ENCODE measurements at places on chromosomes 5 and 9.

DNA sequence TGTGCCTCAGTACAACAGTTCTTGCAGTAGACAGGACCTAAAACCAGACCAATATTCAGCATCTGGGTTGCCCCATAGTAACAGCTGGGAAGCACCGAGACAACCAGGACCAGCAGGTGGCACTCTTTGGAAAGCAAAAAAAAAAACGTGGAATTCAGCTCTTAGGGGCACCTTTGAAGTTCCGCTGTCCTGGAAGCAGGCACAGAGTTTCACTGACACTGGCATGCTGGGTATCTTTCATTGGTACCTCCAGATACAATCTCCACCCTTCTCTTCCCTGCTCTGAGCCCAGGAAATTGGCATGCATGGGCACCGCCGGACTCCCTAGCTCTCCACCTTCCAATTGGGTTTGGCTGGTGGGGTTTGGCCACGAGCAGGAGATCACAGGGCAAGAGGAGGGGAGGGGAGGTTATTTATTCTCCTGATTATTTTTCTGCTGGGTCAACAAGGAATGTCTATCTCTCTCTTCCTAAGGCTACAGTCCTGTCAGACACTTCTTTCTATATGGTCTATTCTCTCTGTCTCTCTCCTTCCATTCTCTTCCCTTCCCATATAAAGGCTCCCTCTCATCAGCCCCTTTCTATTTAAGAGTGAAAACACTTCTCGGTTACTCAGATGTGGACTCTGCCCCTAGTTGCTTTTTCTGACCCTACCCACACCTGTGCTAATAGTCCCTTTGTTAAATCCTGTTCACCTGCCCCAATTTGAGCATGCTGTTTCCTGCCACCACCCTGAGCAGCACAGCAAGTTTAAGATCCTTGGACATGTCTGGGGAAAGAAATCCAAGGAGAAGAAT, 1.9 kb upstream of the IDNK start:
- peak; percentile 57 for DNase-seq

DNA sequence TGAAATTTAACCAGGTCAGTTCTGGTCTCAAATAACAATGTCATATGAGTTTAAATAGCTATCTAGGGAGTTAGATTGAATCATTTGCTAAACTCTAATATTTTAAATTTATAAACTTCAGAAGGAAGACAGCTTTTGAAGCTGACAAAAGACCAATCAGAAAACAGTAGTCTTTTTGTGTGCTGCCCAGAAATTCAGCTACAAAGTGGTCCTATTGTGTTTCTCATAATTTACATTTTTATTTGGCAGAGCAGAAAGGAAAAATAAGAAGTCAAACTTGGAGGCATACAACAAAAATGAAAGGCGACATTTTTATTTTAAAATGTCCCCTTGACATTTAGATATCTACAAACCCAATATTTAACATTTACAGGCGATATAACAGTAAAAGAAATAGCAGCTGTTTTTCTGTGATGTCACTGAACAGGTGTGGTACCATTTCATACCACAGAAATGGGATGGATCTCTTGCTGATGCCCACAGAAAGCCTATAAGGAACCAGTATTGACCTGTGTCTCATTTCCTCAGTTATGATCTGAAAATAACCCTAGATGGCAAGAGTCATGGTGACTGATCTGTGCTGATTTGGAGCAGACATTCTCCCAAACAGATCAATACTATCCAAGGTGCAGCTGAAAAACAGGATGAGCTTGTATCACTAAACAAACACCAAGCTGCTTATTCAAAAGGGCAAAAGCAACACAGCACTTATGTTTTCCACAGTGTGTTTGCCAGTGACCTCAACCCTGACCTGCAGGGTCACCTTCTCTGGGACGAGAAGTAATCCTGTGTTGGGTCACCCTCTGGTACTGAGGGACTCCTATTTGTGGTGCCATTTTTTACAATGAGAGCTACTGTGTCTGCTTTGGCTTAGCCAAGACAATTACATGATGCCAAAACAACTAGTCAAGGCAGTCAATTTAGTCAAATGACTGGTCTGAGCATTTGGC, 3.6 kb upstream of the FST start:
- no peak for DNase-seq

GRCh38 chr9:127450243-127450760, 904 bp downstream of the RPL12 start:
- DNase-seq = peak; percentile 5

GRCh38 chr5:79349881-79350280, 114.0 kb downstream of the JMY start:
- no peak for DNase-seq

DNA sequence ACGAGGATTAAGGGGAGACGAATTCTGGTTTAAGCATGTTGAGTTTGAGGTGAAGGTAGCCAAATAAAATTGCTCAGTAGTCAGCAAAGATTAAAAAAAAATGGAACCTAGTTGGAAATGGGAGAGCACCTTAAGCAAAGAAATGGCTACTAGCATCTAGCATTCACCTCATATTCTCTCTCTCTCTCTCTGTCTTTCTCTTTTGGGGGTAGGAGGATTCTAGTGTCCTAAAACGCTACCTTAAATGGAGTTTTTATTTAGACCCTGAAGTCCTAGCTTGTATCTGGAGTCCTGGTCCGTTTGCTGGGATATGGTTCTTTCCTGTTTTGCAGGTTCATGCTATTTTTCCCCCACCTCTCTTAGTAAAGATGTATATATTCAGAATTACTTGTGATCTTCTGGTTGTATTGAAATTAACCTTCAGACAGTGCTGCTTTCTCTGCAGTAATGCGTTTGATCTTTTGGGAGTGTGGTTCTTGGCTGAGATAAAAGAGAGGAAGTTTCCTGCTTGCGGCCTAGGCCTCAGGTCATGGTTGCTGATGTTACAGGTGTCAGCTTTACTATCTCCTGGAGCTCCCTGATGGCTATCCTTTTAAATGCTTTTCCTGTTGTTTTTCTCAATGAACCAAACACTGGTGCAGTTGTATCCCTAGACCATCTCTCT, 8.0 kb downstream of the TGFBR1 start:
- DNase-seq = no peak

GRCh38 chr5:174590820-174591219, 133.6 kb upstream of the MSX2 start:
- no peak for DNase-seq

GRCh38 chr5:55066277-55066676, 36.2 kb upstream of the GZMA start:
- DNase-seq = no peak

GRCh38 chr5:140189977-140190871, 15.2 kb downstream of the CYSTM1 start:
- DNase-seq = peak; percentile 72

GRCh38 chr5:135986401-135986800, 31.6 kb upstream of the LECT2 start:
- DNase-seq = no peak

- no peak for DNase-seq
These were observed 148.9 kb downstream of the ARHGAP26 start for GRCh38 chr5:142918959-142919635.

- DNase-seq = no peak
These were observed 26.8 kb upstream of the NAA35 start for GRCh38 chr9:85914108-85914507.

- DNase-seq = no peak
These were observed 189.3 kb upstream of the PIK3R1 start for GRCh38 chr5:68026092-68026885.

GRCh38 chr5:53983568-53984460, 326.6 kb downstream of the ARL15 start:
- DNase-seq = no peak

- no peak for DNase-seq
These were observed 549 bp downstream of the CCL21 start for GRCh38 chr9:34709196-34709978.

- DNase-seq = no peak
These were observed 644.5 kb downstream of the KCTD16 start for GRCh38 chr5:144815131-144815530.

- DNase-seq = peak; percentile 72
These were observed 6.2 kb downstream of the FER start for GRCh38 chr5:108753877-108754276.

All from ACHN (cell line).